ENCODE measurements at places on chromosomes 11 and 22.

DNA sequence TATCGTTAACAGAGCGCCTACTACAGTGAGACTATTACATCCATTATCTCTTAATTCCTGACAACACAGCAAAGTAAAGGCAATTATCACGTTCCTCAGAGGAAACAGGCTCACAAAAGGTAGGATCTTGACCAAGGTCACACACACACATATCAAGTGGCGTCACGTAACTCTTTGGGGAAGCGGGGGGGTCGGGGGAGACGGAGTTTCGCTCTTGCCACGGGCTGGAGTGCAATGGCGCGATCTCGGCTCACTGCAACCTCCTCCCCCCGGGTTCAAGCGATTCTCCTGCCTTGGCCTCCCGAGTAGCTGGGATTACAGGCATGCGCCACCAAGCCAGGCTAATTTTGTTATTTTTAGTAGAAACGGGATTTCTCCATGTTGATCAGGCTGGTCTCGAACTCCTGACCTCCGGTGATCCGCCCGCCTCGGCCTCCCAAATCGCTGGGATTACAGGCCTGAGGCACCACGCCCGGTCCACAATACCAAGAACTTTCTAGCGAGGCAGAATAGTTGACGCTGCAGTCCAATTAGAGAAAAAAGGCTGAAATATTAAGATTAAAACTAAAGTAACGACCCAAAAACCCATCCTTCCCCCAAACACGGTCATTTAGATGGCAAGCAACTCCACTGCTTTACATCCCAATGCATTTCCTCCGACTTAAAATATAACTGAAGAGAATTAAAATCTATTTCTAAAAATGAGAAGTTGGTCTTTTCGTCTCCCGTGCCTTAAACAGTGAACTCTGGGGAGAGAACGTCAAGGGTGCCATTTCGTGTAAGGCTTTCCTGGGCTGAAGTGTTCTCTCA is 1.2 kb downstream of the DDX17 start:
- DNase-seq, result peak; percentile 46

- no peak for DNase-seq
Observed at GRCh38 chr11:75673977-75674582, 5.2 kb upstream of the MAP6 start.

- no peak for DNase-seq
Observed at GRCh38 chr11:31529701-31530100, 20.1 kb downstream of the ELP4 start.

GRCh38 chr11:122100756-122101080 is 15.3 kb downstream of the BLID start:
- peak; percentile 84 for DNase-seq

- no peak for DNase-seq
Observed at GRCh38 chr11:94219771-94220170, 84.6 kb upstream of the IZUMO1R start.

- no peak for DNase-seq
Observed at GRCh38 chr11:133618544-133618943, 86.2 kb upstream of the OPCML start.

All from right hindlimb (tissue), 1 donor.